A172 (cell line): ENCODE measurements at places on chromosomes 12 and 14. TPM values are rescaled to one million over a fixed set of nuclear protein-coding genes. Genes with fewer than 3 reads are reported as not detected.

CAPS2 gene
- total RNA-seq, result 3.8 and 4.8 TPM in 2 replicates

GRCh38 chr12:109697877-109698468 is 15.7 kb upstream of the FAM222A start:
- no peak for DNase-seq

TMEM179 gene
- 0.43 TPM in 1 of 2 replicates, not detected in the other for total RNA-seq

DNA sequence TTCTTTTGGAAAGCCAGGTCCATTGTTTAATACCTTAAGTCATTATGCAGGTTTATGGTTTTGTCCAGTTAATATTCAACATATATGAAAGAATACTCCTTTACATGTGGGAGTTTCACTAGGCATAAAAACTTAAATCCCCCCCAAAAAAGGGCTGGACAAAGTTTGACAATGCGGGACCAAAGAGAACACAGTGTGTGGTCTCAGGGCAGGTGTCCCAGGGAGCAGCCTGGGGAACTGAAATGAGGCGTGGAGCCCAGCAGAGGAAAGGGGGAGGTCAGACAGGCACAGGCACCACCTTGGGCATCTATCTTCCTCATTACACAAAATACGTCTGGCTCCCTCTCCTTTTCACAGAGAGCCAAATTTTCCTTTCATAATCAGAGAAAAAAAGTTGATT is 22.5 kb downstream of the PKP2 start:
- DNase-seq, result no peak

DNA sequence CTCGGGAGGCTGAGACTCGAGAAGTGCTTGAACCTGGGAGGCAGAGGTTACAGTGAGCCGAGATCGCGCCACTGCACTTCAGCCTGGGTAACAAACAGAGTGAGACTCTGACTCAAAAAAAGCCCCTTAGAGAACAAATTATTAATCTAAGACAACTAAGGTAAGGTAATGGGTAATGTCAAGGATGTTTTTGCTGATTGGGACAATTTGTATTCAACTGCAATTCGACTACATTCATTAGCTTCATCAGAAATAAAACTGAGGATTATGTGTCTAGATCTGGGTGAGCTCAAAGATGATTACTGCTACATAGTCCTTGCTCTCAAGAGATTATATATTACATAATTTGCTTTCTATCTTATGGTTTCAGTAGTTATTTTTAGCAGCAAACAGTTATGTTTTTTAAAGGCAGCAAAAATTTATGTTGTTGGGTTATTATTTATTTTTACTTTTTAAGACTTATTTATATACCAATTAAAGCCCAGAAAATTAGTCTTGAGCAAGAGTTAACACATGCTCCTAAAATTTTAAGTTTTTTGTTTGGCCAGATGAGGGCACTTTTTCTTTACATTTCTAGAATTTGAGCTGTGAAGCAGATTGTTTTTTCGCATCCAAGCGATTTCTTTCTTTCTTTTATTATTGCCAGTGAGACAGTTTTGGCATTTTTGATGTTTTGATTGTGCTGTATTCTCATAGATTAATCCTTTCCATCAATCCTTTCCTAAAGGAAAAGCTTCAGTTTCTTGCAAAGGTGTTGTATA is 52.3 kb downstream of the PLEKHA5 start:
- no peak for DNase-seq
